ENCODE measurements at places on chromosomes 16 and 17.
A peak's percentile ranks its signal among the peaks of the same experiment; 100 is the strongest.

DNA sequence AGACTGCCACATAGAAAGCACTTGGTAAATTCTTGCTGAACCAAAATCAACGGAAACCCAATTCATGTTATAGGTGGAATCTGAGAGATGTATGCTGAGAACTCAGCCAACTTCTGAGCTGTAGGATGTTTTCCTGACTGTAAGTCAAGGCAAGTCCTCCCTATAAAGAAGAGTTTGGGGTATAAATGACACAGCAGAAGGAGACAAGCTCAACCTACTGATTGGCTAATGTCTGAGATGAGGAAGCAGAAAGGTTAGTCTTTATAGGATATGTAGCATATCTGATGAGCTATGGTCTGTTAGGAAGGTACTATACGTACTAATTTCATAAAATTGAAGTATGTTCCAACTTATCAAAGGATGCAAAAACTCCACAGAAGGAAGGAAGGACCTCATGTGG, 99.5 kb downstream of the XYLT1 start:
- H3K27ac ChIP-seq = no peak overlapping the region
- no peak for DNase-seq
- H3K4me1 ChIP-seq = peaks cover 17% of the 10 kb centered on the region
- H3K27me3 ChIP-seq = no peaks in the 10 kb centered on the region
- no peak overlapping the region for H3K4me3 ChIP-seq

DNA sequence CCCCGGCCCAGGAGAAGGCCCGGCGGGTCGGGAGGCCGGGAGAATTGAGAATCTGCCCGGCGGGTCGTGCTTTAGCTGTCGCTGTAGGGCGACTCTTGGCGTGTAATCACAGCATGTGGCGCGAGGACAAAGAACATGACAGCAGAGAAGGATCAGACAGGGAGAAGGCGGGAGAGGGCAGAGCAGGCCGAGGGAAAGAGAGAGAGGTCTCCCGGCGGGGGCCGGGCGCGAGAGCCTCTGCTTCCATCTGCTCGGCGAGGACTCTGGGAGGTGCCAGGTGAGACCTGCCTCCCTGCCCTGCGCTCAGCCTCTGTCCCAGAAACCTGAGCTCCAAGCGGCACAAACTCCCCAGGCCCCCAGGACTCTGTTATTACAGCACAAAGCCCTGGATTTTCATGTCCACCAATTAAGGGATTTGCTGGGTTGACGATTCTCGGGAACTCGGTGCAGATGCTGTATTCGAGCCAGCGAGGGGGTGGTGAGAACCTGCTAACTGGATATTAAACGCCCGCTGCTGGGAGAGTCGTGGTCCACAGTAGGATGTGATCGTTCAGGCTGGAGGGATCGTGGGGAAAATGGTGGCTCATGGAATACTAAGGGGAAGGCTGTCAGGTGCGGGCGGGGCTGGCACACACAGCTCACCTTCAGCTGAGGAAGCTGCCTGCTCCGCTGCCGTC, 172.0 kb upstream of the CIBAR2 start:
- no peaks in the 10 kb centered on the region for H3K36me3 ChIP-seq
- H3K27ac ChIP-seq = no peak overlapping the region
- H3K27me3 ChIP-seq = peaks cover 4% of the 10 kb centered on the region
- H3K4me3 ChIP-seq = no peak overlapping the region
- DNase-seq = no peak

DNA sequence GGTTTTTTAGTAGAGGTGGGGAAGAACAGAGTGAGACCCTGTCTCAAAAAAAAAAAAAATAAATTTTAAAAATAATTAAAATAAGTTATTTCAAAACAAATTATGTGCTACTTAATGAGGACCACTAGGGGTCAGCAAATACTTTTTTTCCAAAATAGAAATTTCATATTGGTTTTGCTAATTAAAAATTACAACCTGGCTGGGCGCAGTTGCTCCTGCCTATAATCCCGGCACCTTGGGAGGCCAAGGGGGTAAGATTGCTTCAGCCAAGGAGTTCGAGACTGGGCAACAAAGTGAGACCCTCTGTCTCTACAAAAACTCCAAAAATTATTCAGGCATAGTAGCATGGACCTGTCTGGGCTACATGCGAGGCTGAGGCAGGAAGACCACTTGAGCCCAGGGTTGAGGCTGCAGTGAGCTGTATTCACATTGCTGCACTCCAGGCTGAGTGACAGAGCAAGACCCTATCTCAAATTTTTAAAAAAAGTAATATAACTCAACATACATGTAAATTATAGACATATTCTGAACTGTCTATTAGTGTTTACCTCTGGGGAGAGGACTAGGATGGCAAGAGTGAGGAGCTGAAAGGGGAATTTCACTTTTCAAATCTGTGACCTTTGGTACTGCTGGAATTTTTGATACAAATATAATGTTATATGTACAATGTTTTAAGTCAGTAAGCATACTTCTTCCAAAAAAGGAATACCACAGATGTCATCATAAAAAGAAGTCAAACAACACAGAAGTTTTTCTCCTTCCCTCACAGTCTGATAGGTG, 8.1 kb downstream of the MEIOB start:
- H3K4me3 ChIP-seq = no peak overlapping the region
- H3K36me3 ChIP-seq = no peaks in the 10 kb centered on the region
- no peak overlapping the region for H3K27ac ChIP-seq

GRCh38 chr17:35147375-35147905, at the start of gene UNC45B:
TSS of gene UNC45B (plus strand) at chr17:35147817. CDS start at chr17:35148264, 447 bp downstream.
- H3K4me1 ChIP-seq = no peaks in the 10 kb centered on the region
- no peaks in the 10 kb centered on the region for H3K36me3 ChIP-seq
- peaks cover 8% of the 10 kb centered on the region for H3K27me3 ChIP-seq
- H3K4me3 ChIP-seq = no peak within 1 kb of the TSS
- DNase-seq = no peak

DNA sequence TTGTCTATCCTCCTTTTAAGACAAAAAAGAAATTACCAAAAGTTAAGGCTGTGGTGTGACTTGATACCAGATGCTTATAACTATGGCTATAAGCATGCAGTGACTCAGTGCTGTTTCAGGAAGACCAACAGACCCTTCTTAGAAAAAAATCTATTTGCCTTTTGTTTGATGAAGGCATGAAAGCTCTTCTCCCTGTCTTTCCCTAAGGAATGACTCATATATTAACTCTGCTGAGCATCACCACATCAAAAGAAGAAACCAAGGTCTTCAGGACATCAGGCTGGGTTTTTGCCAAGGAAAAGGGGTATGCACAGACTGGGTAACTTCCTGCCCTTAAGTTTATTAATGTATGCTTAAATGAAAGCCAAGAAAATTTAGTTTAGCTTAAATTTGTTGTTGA, 47.1 kb downstream of the VMP1 start:
- DNase-seq = no peak
- peak overlapping the region; percentile 54 for H3K27ac ChIP-seq
- H3K4me3 ChIP-seq = no peak overlapping the region
- peaks cover 27% of the 10 kb centered on the region for H3K4me1 ChIP-seq
- H3K36me3 ChIP-seq = peaks cover 9% of the 10 kb centered on the region
- H3K27me3 ChIP-seq = no peaks in the 10 kb centered on the region

DNA sequence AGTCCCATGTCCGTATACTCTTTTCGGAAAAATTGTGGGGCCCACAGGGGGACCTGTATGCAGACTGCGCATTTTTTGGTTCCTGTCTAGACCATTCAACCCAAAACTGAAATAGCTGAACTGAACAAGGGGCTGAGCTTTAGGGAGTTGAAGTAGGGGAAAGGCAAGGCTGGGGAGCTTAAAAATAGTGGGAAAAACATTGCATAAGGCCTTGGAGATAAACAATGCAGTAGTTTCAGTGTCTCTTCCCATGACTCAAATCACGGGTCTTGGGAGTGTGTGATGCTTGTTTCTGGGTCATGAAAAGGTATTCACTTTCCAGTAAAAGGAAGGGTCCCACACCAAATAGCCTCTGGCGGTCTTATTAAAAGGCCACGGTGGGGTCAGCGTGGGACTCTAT, 402.8 kb upstream of the SALL1 start:
- no peaks in the 10 kb centered on the region for H3K36me3 ChIP-seq
- H3K4me1 ChIP-seq = peaks cover 18% of the 10 kb centered on the region
- H3K27me3 ChIP-seq = peaks cover 31% of the 10 kb centered on the region
- no peak overlapping the region for H3K27ac ChIP-seq
- H3K4me3 ChIP-seq = no peak overlapping the region

- DNase-seq = no peak
- H3K27ac ChIP-seq = no peak overlapping the region
- no peak overlapping the region for H3K4me3 ChIP-seq
Observed at GRCh38 chr16:11625769-11626168, 39.0 kb upstream of the LITAF start.

- DNase-seq = no peak
- H3K27me3 ChIP-seq = no peaks in the 10 kb centered on the region
- H3K36me3 ChIP-seq = peaks cover 19% of the 10 kb centered on the region
- no peak overlapping the region for H3K27ac ChIP-seq
- no peak overlapping the region for H3K4me3 ChIP-seq
Observed at GRCh38 chr17:38719943-38720641, 10.0 kb upstream of the CISD3 start.

DNA sequence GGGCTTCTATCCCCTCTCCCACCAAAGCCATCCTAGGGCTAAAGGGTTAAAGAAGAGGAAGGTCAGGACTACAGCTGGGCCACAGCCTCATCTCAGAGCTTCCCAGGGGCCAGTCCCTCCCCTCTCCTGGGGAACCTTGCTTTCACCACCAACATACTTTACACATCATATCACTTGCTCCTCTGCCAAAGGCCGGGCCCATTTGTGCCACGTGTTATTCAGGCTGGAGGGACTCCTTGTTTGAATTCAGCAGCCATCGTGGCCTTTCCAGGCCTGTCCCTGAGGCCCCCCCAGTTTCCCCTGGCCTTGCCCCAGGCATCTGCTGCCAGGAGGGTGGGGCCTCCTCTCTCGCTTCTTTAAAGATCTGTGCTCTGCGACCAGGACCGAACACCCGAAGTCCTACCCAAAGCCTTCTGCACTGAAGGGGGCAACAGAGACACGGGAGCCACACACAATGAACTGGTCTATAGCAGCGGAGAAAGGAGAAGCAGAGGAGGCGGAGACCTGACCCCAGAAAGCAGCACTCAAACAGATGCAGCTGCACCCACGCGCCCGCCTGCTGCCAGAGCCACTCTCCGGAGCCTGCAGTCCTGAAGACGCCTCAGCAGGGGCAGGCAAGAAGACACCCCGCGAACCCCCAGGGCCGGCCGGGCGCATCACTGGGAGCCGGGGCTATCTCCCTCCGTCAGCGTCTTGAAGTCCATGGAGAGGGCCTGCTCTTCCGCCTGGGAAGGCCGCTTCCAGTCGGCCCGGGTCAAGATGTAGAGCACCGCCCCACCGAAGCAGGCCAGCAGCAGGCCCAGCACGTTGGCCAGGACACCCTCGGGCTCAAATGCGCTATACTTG, 12.1 kb downstream of the CYB561 start:
- peaks cover 23% of the 10 kb centered on the region for H3K4me1 ChIP-seq
- peak overlapping the region; percentile 84 for H3K27ac ChIP-seq
- no peak for DNase-seq

DNA sequence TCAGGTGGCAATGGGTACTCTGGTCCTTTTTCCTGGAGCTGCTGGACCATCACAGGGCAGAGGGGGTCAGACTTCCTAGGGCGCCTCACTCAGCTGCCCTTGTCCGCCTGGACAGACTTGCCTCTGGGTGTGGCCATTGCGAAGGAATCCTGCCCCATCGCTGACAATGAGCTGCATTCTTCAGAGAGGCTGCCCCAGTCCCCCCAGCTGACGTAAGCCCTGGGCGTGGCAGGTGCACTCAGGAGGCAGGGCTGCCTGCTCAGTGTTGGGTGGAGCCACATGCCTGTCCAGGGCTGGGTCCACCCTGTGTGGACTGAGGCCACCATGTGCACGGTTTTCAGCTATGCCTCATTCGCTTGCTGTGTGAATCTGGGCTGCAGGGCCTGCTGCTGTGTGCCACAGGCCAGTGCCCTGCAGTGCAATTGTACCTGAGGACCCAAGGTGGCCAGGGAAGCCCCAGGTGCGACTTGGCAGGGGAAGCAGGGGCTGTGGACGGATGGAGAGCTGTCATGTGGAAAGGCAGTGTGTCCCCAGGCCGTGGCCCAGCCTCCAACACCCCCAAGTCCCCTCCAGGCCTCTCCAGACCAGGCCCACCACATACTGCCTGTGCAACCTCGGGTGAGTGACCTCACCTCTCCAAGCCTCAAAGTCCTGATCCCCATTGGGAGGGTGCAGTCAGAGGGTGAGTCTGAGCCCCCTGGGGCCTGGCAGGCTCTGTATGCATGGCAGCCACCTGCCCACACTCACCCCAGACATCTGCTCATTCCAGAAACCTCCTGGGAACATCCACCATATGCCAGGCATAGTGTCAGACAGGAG, 14.0 kb upstream of the MPRIP start:
- H3K36me3 ChIP-seq = no peaks in the 10 kb centered on the region
- peak overlapping the region; percentile 86 for H3K27ac ChIP-seq
- H3K4me3 ChIP-seq = no peak overlapping the region
- H3K27me3 ChIP-seq = no peaks in the 10 kb centered on the region
- peak; percentile 56 for DNase-seq

DNA sequence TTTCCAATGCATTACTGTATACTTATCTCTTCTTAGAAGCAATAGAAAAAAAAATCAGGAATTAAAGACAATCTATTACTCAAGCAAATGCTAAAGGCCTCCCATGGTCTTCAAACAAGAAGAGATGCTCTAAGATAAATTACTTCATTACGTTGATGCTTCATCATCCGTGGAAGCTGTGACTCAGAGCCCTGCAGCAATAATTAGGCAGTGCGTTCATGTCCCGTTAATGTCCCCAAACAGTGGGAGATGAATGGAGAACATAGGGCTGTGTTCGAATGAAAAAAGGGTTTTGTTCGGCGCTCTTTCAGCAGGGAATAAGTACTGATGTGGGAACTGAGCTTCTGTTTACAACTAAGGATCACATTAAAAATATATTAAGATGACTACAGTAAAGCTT, 15.9 kb upstream of the PDXDC1 start:
- no peak for DNase-seq
- H3K4me3 ChIP-seq = no peak overlapping the region
- H3K4me1 ChIP-seq = peaks cover 8% of the 10 kb centered on the region
- peaks cover 1% of the 10 kb centered on the region for H3K36me3 ChIP-seq
- H3K27me3 ChIP-seq = peaks cover 19% of the 10 kb centered on the region

DNA sequence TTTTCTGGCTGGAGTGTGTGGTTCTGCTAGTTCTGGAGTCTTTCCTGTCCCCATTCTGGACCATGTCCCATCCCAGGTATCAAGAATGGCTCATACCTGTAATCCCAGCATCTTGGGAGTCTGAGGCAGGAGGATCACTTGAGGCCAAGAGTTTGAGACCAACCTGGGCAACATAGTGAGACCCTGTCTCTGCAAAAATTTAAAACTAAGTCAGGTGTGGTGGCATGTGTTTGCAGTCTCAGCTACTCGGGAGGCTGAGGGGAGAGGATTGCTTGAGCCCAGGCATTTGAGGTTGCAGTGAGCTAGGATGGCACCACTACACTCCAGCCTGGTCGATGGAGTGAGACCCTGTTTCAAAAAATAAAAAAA, 15.3 kb upstream of the WNT3 start:
- H3K4me3 ChIP-seq = no peak overlapping the region
- H3K4me1 ChIP-seq = no peaks in the 10 kb centered on the region
- H3K27me3 ChIP-seq = peaks cover 40% of the 10 kb centered on the region
- H3K27ac ChIP-seq = no peak overlapping the region

DNA sequence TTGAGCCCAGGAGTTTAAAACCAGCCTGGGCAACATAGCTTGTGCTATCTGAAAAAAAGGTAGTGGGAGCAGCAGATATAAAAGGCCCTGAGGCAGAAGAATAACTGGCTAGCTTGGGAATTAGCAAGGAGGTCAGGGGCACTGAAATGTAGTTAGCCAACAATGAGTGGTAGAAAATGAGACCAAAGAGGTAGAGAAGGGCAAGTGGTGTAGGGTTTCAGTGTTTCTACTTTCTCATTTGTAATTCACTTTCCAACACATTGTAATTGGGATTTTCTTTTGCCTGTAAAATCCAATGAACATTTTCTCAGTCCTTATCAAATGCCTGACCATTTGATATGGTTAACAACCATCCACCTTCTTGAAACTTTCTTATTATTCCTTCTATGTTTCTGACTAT, 95.1 kb upstream of the CORO6 start:
- H3K4me1 ChIP-seq = peaks cover 6% of the 10 kb centered on the region
- H3K27ac ChIP-seq = no peak overlapping the region
- no peaks in the 10 kb centered on the region for H3K27me3 ChIP-seq
- DNase-seq = no peak
- no peak overlapping the region for H3K4me3 ChIP-seq
- no peaks in the 10 kb centered on the region for H3K36me3 ChIP-seq

Measured in progenitor cell of endocrine pancreas (in vitro differentiated cells).